ENCODE measurements at places on chromosomes 12 and 14.

DNA sequence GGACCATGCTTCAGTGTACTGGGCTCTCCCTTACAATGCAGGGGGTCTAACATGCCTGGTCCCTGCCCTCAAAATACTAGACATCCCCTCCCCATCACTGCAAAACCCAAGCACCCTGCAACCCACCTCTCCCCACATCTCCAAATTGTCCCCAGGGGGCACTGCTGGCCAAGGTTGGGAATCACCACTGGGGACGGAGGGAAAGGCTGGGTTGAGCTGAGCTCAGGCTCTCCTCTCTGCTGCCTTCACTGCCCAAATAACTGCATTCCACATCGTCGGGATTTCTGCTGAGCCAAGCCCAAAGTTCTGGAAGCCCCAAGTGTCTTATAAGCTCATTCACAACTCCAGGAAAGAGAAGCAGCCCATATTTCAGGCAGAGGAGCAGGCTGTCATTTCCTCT is 69.6 kb downstream of the NT5DC3 start:
- peak; percentile 73 for DNase-seq

DNA sequence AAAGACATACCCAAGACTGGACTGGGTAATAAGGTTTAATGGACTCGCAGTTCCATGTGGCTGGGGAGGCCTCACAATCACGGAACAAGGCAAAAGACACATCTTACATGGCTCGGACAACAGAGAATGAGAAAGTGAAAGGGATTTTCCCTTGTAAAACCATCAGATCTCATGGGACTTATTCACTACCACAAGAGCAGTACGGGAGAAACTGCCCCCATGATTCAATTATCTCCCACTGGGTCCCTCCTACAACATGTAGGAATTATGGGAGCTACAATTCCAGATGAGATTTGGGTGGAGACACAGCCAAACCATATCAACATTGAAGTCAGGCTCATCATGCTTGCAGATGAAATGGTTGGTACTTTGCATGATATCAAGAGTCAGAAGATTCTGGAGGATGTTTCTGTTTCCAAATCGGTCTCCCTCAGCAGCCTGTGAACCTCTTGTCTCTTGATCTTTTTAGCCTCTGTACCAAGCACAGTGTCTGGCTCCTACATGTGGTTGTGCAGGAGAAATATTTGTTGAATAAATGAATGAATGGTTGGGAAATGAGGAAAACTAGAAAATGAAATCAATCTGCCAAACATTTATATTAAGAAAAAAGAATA is 98.6 kb downstream of the VRK1 start:
- DNase-seq: no peak

- DNase-seq: no peak
Measured at GRCh38 chr14:91968280-91968679, 20.8 kb upstream of the FBLN5 start.

GRCh38 chr12:11872055-11872454 is 198.7 kb upstream of the BCL2L14 start:
- DNase-seq: no peak

- no peak for DNase-seq
Measured at GRCh38 chr12:32367381-32367780, 32.0 kb upstream of the FGD4 start.

DNA sequence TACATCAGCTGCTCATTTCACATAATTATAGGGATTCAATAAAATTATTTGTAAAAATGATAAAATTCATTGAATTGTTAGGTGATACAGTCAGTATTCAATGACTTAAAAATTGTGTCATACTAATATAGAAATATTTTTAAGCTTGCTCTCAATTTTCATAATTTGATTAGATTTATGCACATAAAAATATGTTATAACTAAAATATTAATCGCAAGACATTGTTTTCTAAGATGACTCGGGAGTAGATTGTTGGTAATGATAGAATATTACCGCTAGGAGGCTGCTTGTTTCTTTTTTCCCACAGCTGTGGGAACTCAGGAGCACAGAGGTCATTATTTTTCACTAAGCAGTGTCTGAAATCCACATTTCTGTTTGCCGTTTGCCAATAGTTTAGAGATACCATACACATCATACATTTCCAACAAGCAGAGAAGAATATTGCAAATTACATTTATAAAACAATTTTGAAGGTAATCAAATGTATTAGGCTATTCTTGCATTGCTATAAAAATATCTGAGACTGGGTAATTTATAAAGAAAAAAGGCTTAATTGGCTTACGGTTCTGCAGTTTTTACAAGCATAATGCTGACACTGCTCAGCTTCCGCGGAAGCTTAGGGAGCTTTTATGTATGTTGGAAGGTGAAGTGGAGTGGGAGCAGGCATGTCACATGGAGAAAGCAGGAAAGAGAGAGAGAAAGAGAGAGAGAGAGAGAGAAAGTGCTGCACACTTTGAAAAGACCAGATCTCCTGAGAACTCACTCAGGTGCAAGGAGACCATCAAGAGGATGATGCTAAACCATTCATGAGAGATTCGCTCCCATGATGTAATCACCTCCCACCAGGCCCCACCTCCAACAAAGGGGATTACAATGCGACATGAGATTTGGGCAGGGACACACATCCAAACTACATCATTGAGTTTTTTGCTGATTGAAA is 9.2 kb downstream of the CD69 start:
- DNase-seq: no peak

Data from ecto neural progenitor cell (in vitro differentiated cells).